Fibroblast of skin of left biceps (primary cell): ENCODE measurements at places on chromosomes 1 and 21.

GRCh38 chr1:18977428-18977827 lies 21.0 kb upstream of the IFFO2 start:
- DNase-seq, result no peak

GRCh38 chr21:44737706-44738354 lies 26.5 kb upstream of the TSPEAR start:
- DNase-seq, result no peak

DNA sequence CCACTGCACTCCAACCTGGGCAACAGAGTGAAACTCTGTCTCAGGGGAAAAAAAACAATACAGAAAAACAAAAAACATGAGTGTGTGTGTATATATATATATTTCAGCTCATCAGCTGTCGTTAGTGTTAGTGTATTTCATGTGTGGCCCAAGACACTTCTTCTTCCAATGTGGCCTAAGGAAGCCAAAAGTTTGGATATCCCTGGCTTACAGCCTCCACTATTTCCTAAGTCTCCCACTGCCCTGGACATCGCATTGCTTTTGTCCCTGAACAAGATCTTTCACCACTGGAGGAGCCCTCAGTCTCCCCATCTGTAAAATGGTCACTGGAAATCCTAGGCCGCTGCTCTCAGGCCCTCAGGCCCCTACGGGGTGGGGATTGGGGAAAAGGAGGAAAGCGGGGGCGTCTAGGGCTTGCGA lies 391 bp upstream of the LDLRAP1 start:
- DNase-seq, result no peak

- DNase-seq, result no peak
Measured at GRCh38 chr1:191895049-191895448, 263.2 kb upstream of the RGS18 start.
